Kidney epithelial cell (primary cell): ENCODE measurements at places on chromosomes 4 and X. TPM values are rescaled to one million over a fixed set of nuclear protein-coding genes. Genes with fewer than 3 reads are reported as not detected.

REELD1 gene
- not detected in 2 replicates for total RNA-seq

RRAGB gene
- 14.9 and 25.2 TPM in 2 replicates for total RNA-seq

SLC6A14 gene
- 0.13 TPM in 1 of 2 replicates, not detected in the other for total RNA-seq

DUSP21 gene
- total RNA-seq, result not detected in 2 replicates

ADH1C gene
- total RNA-seq, result 0.21 and 1.7 TPM in 2 replicates

ZNF718 gene
- 13.5 and 13.9 TPM in 2 replicates for total RNA-seq

NMU gene
- total RNA-seq, result 0.55 and 0.71 TPM in 2 replicates

MAGEC1 gene
- total RNA-seq, result not detected in 2 replicates

ABCG2 gene
- total RNA-seq, result under 0.01 and 0.21 TPM in 2 replicates

RTL9 gene
- under 0.01 TPM in 1 of 2 replicates, not detected in the other for total RNA-seq

TEC gene
- 1.8 and 3.2 TPM in 2 replicates for total RNA-seq

SLC4A4 gene
- 2.7 and 2.9 TPM in 2 replicates for total RNA-seq

CFP gene
- 0.21 TPM in 1 of 2 replicates, not detected in the other for total RNA-seq

UGT2B11 gene
- total RNA-seq, result not detected in 2 replicates

ADAMTS3 gene
- 3.4 and 3.5 TPM in 2 replicates for total RNA-seq

LRIT3 gene
- 0.08 and 0.14 TPM in 2 replicates for total RNA-seq

NDUFC1 gene
- 26.7 and 36.8 TPM in 2 replicates for total RNA-seq

CDKL2 gene
- 3.9 and 4.1 TPM in 2 replicates for total RNA-seq

FGFBP2 gene
- total RNA-seq, result not detected in 2 replicates

PRRG1 gene
- 13.3 and 17.6 TPM in 2 replicates for total RNA-seq

NXF2 gene
- not detected in 2 replicates for total RNA-seq

EXOC1L gene
- not detected in 2 replicates for total RNA-seq
